ENCODE measurements at places on chromosomes 11 and 22. TPM values are rescaled to one million over a fixed set of nuclear protein-coding genes. Genes with fewer than 3 reads are reported as not detected.

Gene KCNJ4
- polyA plus RNA-seq, result not detected

Gene HTR3A
- not detected for polyA plus RNA-seq

Gene MMP8
- 0.22 TPM for polyA plus RNA-seq

Gene STK33
- 25.2 TPM for polyA plus RNA-seq

Gene SHISAL1
- 1.1 TPM for polyA plus RNA-seq

Gene IL18
- 1.3 TPM for polyA plus RNA-seq

Gene PNPLA3
- 0.77 TPM for polyA plus RNA-seq

Gene CARD18
- not detected for polyA plus RNA-seq

Gene TENM4
- 3.7 TPM for polyA plus RNA-seq

Gene OR52H1
- not detected for polyA plus RNA-seq

Gene IMMP1L
- polyA plus RNA-seq, result 45.3 TPM

Gene C11orf52
- polyA plus RNA-seq, result 8.6 TPM

Gene CAT
- polyA plus RNA-seq, result 209 TPM

Gene NOX4
- 3.3 TPM for polyA plus RNA-seq

Gene SPCS2
- 176 TPM for polyA plus RNA-seq

Gene CLTCL1
- 8.9 TPM for polyA plus RNA-seq

Gene RCOR2
- 12.0 TPM for polyA plus RNA-seq

Gene RIMBP3C
- not detected for polyA plus RNA-seq

Gene MMP7
- not detected for polyA plus RNA-seq

- peak; percentile 96 for DNase-seq
Observed at GRCh38 chr11:65487467-65488272, 11.2 kb upstream of the MALAT1 start.

DNA sequence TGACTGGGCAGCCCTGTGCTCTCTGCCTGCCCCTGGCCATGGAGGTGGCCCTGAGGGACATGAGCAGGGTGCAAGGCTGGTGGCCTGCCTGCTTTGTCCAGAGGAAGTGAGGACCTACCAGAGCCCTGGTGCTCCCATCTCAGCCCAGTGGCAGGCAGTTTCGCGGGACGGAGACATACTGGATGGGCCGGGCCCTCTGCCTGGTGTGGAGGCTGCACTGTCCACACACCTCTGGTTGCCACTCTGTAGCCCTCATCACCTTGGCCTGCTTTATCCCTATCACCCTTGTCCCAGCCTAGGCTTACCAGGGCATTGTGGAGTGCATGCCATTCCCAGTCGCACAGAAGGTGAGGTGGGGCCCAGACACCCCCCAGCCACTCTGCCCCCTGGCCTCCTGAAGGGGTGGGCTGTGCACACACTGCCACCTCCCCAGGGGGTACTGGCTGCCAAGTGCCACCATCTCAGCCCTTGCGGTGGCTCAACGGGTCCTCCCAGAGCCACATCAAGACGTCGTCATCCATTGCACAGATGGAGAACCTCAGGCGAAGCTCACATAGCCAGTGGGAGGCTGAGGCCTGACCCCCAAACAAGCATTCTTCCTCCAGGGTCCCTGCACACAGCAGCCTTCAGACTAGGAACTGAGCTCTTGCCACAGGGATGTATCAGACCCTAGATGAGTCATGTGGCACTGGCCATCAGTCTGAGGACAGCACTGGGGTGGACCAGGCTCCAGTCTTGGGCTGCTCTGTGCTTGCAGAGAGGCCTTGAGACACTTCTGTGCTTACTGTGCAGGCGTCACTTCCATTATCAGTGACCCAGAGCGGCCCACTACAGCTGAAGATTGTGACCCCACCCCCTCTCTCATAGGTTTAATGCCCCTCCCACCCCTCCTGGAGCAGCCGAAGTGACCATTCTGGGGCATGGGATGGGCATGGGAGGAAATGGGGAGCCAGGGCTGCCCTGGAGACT lies 176.1 kb downstream of the IGLL1 start:
- DNase-seq, result no peak

GRCh38 chr22:35313311-35314121 lies 13.8 kb downstream of the TOM1 start:
- DNase-seq, result no peak

DNA sequence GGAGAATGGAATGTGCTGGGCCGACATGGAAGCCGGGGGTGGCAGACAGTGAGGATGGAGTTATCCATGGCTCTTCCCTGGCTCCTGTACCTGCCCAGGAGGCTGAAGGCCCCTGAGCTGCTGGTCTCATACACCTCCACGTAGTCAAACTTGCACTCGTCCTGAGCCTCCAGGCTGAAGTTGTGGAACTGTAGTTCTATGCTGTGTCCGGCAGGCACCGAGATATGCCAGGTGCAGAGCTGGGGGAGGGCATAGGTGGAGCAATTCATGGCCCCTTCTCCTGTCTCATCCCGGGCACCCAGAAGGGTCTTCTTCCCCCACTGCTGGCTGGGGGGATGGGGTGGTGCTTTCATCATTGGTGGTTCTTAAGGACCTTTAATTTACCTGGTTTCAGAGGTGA lies 2.8 kb downstream of the MFRP start:
- DNase-seq, result no peak

DNA sequence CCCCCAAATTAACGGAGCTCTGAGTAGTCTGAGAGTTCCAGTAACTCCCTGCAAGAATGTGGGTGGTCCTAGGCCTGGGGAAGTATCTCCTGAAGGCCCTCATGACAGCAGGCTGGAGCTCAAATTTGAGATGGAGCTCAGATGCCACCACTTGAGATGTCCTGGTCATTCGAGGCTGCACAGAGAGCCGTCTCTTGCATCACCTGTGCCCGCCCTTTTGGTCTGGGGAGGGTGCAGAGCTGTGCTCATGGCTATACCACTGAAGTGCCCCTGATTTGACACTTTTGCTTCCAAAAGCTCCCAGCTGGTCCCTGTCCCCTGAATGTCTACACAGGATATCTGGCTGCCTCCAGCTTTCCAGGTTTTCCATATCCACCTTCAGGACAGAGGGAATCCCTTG lies 214.0 kb upstream of the B3GAT1 start:
- DNase-seq, result no peak

GRCh38 chr11:14764579-14765527 lies 121.2 kb downstream of the PDE3B start:
- DNase-seq, result no peak

DNA sequence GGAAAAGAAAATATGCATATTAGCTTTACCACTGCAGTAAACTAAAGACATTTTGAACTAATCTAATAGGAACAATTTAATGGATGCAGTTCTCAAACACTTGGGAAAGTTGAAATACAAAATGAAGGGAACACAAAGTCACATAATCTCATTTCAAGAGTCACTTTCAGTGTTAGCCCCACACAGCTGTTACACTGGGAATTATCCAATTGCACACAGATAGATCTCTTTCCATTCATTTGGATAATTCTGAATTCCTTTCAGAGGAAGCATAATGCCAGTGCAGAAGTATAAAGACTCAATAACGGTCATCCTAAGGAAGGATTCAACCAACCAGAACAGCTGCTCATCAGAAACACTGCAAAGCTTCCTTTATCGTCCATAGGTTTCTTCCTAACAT lies 173.3 kb downstream of the GRIA4 start:
- no peak for DNase-seq

- no peak for DNase-seq
Observed at GRCh38 chr11:110379936-110380335, 49.8 kb upstream of the FDX1 start.

DNA sequence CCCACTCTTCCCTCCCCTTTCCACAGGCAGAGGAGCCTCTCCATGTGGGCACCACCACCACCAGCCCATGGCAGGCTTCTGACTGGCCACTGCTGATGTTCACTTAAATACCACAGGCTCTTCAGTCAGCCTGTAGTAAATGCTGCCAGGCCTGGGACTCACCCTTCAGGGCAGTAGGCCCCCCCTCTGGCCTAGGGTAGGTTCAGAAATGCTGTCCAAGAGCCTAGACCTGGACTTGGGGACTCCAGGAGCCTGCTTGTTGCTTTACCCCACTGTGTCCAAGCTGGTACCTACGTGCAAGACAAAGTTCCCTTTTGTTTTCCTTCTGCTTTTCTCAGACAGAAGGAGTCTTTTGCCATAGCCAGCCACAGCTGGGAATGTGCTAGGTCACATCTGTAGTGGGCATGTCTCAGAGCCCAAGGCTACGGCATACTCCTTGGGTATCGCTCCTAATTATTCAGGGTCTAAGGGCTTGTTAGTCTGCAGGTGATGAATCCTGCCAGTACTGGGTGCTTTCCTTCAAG lies 38.6 kb downstream of the TMEM135 start:
- no peak for DNase-seq

GRCh38 chr11:126416542-126417090 lies 61.1 kb downstream of the ST3GAL4 start:
- DNase-seq, result peak; percentile 89

GRCh38 chr22:37726241-37726887 lies 29.5 kb downstream of the TRIOBP start:
- no peak for DNase-seq

- DNase-seq, result no peak
Observed at GRCh38 chr11:72114570-72114969, 2.1 kb upstream of the ANAPC15 start.

DNA sequence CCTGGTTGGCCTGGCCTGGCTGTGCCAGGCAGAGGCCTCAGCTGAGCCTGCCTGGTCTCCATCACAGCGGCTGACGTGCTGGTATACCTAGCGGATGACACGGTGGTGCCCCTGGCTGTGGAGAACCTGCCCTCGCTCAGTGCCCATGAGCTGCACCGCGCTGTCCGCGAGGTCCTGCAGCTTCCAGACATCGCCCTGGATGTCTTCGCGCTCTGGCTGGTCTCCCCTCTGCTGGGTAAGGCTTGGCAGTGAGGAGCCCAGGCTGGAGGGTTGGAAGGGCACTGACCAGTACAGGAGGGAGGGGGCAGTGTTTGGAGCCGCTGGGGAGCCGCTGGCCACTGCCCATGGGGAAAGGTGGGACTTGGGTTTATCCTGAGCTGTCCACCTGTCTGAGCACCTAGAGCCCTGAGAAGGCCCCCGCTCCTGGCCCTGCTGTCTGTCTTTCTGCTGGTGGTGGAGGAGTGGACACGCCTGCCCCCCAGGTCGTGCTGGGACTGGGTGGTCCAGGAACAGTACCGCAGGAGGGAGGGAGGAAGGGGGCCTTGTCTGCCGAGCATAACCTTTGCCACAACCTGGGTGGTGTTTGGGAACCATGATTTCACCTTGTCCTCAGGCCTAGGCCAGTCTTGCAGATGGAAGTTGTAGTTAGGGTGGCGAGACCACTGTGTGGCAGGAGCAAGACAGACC lies 3.0 kb downstream of the FRMD8 start:
- DNase-seq, result no peak

- no peak for DNase-seq
Observed at GRCh38 chr11:76465701-76466100, 20.9 kb downstream of the EMSY start.

DNA sequence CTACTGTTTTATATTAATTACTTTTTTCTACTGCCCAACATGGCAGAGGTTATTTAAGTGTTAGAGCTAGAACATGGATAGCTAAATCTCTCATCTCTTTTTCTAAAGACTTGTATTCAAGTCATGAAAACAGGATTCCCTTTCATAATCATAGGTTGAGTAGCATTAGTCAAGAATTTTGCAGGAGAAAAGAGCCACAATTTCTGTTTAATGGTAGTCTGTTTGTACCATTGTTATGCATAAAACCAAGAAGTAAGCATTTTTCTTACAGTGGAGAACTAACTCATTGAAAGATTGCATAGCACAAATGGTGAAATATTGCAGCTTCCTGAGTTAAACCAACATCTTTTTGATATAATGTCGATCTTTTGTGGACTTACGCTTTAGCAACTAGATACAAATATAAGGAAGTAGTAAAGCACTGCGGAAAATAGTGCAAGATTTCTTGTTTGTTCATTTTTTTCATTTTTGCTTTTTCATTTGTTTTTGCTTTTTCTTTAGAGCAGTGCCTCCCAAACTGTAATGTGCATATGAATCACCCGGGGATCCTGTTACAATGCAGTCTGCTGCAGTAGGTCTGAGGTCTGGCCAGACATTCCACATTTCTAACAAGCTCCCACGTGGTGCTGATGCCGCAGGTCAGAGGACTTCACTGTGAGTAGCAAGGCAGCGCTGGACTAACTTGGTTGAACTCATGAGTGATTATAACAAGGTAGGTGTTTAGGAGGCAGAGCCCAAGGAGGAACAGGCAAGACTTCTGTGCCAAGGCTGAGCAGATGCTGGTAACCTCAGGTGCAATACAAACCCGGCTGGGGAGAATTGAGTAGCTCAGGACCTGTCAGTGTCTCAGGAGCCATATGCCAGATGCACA lies 4.6 kb downstream of the ETS1 start:
- no peak for DNase-seq

DNA sequence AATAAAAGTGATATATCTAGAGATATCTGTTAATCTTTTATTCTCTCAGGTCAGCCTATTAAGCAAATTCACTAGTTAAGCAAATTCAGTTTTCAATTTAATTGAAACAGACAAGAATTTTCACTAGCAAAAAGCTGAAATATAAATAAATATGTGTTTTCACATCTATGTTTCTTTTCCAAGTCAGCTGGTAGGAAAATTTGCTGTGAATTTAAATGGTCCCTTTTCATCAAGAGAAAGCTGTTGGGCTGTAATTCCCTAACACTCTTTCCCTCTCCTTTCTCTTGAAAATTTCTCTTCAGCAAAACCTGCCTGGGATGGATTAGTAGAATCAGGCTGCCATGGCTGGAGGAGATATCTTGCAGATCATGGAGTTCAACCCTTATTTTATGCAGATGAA lies 46.9 kb upstream of the BARX2 start:
- no peak for DNase-seq

- no peak for DNase-seq
Observed at GRCh38 chr11:125999234-125999880, 53.5 kb downstream of the VSIG10L2 start.

- DNase-seq, result no peak
Observed at GRCh38 chr11:127233998-127234397, 233.4 kb upstream of the KIRREL3 start.

GRCh38 chr11:1864231-1864630 lies 11.3 kb downstream of the LSP1 start:
- DNase-seq, result no peak

DNA sequence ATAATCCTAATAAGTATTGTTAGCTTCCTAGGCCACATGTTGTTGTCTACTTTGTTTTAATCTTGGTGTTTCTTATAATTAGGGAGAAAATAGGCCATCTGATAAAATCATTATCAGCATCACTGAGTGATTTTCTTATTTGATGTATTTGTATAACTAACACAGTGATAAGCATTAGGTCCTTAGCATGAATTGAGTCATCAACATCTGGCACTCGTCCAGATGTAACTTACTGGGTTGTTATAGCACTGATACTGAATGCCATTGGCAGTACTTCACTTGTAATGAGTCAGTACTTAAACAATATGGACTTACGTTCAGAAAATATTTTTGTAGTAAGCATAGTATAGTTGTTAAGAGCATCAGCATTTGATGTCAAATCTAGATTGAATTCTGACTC lies 16.2 kb downstream of the API5 start:
- no peak for DNase-seq

GRCh38 chr22:42500161-42500835 lies 19.3 kb downstream of the RRP7A start:
- DNase-seq, result peak; percentile 56

GRCh38 chr11:9862981-9863380 lies 199.1 kb downstream of the SWAP70 start:
- no peak for DNase-seq

DNA sequence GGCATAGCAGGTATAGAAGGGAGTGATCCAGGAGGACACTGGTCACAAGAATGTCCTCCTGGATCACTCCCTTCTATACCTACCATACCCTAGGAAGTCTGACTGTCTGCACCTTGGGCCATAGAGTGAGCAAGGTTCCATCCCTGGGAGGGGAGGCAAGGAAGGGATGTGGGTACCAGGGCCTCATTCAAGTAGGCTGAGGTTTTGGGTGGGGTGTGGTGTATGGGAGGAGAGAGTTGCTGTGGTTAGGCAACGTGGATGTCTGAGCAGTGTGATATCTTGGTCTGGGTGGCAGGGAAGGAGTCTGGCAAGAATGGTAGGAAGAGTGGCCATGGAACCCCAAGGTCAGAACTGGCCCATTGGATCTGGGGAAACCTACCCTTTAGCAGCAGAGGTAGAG lies 13.2 kb downstream of the PPFIBP2 start:
- DNase-seq, result no peak
